Activated CD4-positive, alpha-beta T cell treated with anti-CD3 and anti-CD28 coated beads, Interleukin-2, amount 10 ng/mL, durations not matched to agents 24 days and 14 days (primary cell): ENCODE measurements at places on chromosomes 13 and 19.
A peak's percentile ranks its signal among the peaks of the same experiment; 100 is the strongest.

DNA sequence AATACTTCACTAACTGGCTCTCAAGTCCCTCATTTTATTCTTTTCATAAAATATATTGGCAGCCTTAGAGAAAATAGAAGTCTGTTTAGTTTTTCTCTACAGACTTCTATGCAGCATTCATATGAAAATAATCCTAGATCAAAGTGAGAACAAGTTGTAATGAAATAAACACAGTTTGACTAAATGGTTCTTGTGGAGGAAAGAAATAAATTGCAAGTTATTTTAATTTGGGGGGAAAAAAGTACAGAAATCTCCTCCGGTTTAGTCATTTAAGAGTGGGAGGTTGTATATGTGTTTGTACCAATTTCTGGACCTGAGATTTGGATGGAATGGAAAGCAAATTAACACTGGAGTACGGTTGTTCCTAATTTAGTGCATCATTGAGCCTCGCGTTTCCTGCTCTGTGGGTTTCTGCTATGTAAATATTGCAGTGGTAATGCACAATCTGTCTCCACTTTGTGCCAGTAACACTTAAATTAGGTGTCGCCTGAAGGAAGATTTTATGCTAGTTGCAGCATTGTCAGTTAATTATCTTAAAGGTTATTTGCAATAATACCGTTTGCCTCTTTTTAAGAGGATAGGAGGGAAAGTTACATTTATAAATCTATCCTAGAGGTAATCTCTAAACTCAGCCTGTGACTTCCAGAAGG lies 100.2 kb downstream of the ZIC5 start:
- no peak for DNase-seq

DNA sequence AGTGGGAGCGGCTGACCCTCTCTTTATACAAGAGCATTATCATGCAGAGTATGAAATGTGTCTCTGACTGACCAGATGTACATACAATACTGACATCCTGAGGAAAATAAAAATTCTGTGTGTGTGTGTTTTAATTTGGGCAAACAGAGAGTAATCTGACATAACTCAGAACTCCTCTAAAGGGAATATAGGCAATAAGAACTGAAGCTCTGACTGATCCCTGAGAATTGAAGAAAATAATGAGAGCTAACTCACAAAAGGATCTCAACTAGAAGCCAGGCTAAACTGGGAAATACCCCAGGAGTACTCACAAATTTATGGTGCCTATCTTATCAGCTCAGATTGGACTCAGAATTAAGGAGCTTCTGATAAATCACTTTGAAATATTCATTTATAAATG lies 539.9 kb downstream of the OLFM4 start:
- no peak for DNase-seq

DNA sequence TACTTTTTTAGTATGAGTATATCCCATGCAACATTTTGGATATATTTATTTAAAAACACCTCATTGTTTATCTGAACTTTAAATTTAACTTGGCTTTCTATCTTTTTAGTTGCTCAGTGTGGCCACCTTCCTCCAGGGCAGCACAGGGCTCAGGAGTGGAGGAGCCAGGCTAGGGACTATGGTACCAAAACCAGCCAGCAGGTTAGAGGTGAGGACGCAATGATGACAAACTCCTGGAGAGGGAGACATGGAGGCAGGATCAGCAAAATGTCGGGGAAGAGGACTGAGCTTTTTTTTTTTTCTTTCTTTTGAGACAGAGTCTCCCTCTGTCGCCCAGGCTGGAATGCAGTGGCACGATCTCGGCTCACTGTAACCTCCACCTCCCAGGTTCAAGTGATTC lies 29.6 kb upstream of the CALM3 start:
- DNase-seq = peak; percentile 75

DNA sequence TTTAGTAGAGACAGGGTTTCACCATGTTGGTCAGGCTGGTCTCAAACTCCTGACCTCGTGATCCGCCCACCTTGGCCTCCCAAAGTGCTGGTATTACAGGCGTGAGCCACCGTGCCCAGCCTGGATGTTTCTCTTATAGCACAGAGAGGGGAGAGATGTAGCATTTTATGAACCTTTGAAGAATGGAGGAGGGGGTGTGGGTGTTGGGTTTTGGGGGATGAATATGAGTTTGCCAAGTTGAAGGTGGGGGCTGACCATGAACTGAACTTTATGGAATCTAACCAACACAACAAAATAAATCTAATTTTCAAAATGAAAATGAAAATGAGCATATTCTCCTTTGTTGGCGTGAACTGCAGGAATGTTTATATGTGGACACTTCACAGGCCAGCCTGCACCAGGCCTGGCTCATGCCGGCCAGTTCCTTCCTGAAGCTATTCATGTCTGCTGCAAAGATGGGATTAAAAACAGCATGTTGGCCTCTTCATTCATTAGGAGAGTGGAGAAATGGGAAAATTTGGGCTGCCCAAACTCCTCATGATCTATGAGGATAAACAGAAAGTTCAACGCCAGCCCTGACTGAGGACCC lies 39.5 kb upstream of the HOMER3 start:
- no peak for DNase-seq

DNA sequence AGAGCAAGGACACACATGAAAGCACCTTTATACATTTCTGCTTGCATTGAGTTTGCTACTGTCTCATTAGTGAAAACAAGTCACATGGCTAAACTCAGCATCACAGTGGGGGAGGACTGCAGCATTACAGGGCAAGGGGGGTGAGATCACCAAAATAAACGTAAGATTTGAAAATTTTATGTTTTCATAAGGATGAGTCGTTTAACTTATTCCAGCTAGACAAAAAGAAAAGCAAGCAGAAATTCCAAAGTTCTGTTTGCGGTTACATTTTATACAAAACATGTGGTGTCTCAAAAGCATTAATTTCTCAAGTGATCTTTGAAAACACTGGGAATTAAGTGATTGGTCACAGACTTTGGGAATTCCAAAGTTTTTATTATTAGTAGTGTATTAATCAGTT lies 261.4 kb upstream of the RXFP2 start:
- no peak for DNase-seq

GRCh38 chr13:27172495-27172842 lies 858 bp upstream of the USP12 start:
- peak; percentile 71 for DNase-seq

- no peak for DNase-seq
Observed at GRCh38 chr13:21435231-21435630, 23.9 kb downstream of the ZDHHC20 start.

GRCh38 chr19:10747271-10747670 lies 29.4 kb downstream of the DNM2 start:
- no peak for DNase-seq

DNA sequence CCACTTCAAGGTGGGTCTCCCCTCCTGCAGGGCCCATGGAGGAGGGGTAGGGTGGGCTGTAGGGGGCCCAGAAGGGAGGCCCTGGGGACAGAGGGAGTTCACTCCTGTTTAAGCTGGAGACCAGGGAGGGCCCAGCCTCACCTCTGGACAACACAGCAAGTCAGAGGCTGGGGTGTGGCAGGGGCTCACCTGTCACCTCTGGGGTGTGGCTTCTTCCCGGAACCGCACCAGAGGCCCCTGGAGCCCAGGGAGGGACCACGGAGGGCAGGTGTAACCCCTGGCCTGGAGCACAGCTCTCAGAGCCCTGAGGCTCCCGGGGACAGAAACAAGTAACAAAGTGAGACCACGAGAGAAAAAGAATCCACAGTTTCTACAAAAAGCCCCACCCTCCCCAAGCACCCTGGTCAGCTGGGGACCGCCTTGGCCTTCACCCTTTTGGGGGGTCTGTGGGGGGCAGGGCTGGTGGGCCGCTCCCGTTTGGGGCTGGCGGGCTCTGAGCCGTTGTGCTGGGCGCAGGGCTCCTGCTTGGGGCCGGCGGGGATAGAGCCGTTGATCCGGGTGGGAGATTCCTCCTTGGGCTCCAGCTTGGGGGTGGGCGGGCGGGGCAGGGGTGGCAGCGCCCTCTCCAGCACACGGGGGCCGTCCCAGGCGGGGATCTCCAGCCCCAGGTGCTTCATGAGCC lies 8.0 kb downstream of the SIRT6 start:
- DNase-seq = no peak

DNA sequence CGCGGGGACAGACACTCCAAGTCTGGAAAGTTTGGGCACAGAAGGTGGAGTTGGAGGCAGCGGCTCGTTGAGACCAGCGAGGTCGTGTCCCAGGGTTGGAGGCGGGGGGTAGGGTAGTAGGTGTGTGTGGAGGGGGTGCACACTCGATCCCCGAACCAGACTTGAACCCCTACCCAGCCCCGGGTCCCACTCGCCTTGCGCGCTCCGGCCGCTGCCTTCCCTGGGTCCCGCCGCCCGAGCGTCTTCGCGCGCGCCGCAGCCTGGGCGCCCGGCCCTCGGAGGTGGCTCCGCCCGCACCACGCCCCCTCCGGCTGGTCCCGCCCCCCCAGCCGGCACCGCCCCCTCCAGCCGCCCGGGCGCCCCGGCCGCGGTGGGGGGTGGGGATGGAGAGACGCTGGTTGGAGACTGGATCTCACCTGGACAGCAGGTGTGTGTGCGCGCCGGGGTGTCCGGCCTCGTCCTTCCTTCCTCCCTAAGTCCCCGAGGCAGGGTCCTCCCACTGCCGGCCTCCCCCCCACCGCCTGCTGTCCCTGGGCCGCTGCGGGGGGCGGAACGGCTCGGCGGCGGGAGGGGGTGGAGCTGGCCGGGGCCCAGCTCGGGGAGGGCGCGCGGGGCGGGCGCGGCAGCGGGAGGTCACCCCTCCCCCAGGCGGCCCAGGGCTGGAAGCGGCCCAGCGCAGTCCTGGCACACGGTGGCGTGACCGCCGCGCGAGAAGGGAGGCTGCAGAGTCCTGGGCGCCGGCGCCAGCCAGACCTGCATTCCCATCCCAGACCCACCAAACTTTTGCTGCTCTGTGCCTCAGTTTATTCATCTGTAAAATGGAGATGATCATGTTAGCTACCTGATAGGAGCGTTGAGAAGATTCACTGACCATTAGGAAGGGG lies at the start of gene KANK2:
TSS of gene KANK2 (minus strand) at position 255 of the 884 bp plus-strand sequence. CDS start 3,034 bp downstream, outside the sequence.
- peak; percentile 93 for DNase-seq

DNA sequence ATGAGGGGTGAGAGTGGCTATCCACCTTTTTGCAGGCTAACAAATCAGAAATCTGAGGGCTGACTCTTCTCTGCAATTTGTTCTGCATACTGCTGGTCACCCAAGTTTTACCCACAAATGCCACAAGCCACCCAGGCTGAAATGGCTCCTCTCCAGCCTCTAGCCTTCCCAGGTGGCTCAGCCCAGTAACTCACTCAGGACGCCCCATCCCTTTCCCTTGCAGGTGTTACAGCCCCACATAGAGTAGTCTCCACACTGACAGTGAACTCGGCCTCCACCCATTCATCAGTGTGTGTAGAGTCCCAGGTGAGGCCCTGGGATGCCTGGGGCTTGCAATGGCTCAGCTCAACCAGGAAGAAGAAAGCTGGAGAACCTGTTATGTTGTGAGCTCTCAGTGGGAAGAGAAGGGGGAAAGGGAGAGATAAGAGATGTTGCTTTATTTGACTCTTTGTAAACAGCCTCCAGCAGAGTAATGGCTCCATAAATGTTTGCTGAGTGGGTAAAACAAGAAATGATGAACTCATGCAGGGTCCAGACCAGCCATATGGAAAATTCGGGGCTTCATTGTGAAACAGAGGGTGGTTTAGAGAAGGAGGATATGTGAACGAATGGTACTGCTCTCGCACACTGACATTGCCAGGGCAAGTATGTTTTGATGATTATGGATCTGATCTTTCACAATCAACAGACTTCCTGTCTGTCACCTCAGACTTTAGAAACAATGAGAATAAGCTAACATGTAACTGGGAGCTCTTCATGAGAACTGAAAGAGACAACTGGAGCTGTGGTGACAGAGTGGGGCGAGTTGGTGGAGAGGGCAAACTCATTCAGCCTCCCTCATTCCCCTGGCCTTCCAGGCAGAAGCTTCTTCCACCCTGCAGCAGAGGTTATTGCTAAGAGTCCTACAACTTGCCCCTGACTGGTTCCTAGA lies 74.2 kb upstream of the RFC3 start:
- peak; percentile 70 for DNase-seq
